ENCODE measurements at places on chromosomes 3 and 15. TPM values are rescaled to one million over a fixed set of nuclear protein-coding genes. Genes with fewer than 3 reads are reported as not detected.

The OR5K2 gene
- not detected for total RNA-seq

The ERC2 gene
- total RNA-seq = 0.18 TPM

The ANKUB1 gene
- not detected for total RNA-seq

The DNAJC19 gene
- total RNA-seq = 16.0 TPM

The ACTRT3 gene
- total RNA-seq = 2.5 TPM

The NR1D2 gene
- 41.0 TPM for total RNA-seq

Data from IMR-90 (cell line).